ENCODE measurements at places on chromosomes 2 and 18.

GRCh38 chr2:85132397-85132796 is 795 bp upstream of the TCF7L1 start:
- no peak for DNase-seq

- DNase-seq: no peak
These were observed 18.9 kb upstream of the BAZ2B start for GRCh38 chr2:159635006-159635789.

DNA sequence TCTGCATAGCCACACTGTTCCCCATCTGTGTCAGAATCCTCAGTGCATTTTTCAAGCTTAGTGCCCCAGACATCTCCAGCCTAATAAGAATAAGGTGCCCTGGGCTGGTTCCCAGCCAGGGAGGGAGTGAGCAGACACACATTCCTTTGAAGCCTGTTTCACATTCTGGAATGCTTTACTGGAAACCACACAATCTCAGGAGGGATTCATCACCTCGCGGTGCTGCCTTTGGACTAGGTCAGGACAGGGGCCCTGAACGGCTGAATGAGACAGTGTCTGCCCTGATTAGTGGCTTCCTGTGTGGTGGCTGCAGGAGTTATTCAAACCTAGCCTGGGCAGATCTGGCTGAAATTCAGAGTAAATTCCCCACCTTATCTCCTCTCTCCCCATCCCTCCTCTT is 108.0 kb upstream of the LDAH start:
- no peak for DNase-seq

- DNase-seq: no peak
These were observed 251.4 kb upstream of the STON1 start for GRCh38 chr2:48278590-48278989.

DNA sequence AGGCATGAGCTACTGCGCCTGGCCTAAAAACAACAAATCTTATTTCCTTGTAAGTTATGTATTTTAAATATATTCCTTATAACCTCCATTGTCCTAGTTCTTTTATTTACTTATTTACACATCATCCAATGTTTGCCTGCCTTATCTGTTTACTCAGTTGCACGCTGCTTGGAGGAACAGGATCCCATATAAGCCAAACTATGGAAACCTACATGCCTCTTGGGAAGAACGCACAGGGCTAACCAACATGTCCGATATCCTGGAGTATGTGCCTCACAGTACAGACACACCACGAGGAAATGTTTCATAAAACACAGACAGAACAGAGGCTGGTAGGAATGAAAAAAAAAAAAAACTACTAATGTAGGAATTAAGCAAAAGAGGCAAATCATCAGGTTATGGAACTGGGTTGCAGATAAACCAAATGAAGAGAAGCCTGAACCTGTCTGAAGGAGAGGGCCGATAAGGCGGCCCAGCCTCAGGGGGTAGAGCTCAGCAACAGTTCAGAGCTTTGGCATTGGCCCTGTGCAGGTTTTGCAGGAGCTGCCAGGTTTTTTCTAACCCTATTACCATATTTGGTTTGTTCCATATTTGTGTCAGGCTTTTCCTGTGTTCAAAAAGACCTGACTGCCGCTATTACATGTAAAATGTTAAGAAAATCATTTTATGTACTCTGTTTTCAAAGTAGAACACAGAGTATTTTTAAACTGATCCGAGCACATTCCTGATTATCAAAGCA is 19.9 kb upstream of the SP3 start:
- DNase-seq: no peak

DNA sequence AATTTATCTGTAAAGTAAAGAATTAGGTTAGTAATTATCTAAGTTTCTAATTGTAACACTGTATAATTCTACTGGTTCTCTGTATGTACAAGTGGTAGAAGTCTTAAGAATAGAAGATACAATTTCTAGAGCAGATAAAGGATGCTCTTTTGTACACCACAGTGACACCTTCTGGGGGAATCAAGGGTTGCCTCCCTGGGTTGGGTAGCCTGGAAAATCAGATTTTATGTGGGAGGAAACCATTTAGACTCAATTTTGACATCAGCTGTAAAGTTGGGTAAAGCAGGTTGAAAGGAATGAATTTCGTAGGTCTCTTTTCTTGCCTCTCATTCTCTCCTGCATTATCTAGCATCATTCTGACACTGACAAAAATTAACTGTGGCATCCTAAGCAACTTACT is 354.8 kb downstream of the DCC start:
- no peak for DNase-seq

DNA sequence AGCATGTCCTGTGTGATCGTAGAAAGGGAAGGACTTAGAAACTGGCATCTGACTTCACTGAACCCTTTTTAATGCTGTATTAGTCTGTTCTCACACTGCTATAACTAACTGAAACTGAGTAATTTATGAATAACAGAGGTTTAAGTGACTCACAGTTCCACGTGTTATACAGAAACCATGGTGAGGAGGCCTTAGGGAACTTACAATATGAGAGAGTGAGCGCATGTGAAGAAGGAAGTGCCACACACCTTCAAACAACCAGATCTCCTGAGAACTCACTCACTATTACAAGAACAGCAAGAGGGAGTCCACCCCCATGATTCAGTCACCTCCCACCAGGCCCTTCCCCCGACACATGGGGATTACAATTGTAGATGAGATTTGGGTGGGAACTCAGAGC is 811.3 kb downstream of the CPS1 start:
- no peak for DNase-seq

GRCh38 chr2:206989311-206989710 is 50.0 kb downstream of the CPO start:
- peak; percentile 24 for DNase-seq

DNA sequence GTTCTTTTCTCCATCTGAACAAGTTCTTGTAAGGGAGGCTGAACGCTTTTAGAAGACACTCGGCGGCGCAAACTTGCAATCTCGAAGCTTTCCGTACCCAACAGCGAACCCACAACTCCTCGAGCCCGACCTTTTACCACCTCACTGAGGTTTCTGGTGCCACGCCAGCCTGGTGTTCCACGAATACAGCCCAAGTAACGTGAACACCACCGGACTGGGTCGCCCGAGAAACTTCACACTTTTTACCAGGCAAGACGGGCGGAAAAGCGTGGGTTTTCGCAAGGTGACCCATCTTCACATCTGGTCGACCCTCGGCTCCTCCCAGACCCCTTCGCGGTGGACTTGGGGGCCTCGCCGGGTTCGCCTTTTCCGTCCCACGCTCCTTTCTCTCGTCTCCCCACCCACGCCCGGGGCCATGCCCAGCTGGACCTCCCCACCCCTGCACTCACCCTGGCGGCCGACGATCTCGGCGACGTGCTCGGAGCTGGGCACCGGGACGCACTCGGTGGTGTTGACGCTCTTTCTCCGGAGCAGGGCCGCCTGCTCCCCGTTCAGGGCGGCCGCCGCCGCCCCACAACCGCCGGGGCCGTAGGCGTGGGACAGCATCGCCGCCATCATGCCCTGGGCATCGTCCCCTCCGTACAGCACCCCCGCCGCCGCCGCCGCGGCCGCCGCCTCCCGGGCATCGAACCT is 1.2 kb downstream of the MEX3C start:
- DNase-seq: peak; percentile 64

GRCh38 chr2:157596992-157597681 is 31.5 kb downstream of the ACVR1C start:
- peak; percentile 59 for DNase-seq

DNA sequence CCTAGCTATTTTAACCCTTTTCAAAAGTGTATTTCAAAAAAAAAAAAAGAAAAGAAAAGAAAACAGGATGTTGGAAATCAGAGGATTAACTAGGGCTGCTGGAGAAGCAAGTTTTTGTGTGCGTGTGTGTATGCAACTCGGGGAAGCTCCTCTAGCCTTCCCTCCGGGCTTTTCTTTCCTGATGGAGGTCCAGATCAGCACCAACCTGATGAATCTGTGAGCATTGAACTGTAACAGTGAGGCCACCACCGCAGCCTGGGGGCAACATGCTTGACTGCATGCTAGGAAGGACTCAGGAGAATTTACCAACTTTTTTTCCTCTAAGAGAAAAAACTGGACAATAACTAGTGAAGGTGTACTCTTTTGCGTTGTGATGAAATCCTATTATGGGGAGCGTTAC is 2.3 kb downstream of the OBSL1 start:
- no peak for DNase-seq

GRCh38 chr2:160278101-160278878 is 78.2 kb upstream of the ITGB6 start:
- DNase-seq: no peak

GRCh38 chr2:30772021-30772705 is 35.1 kb downstream of the CAPN13 start:
- no peak for DNase-seq

GRCh38 chr2:104050656-104051242 is 803.2 kb upstream of the POU3F3 start:
- no peak for DNase-seq

DNA sequence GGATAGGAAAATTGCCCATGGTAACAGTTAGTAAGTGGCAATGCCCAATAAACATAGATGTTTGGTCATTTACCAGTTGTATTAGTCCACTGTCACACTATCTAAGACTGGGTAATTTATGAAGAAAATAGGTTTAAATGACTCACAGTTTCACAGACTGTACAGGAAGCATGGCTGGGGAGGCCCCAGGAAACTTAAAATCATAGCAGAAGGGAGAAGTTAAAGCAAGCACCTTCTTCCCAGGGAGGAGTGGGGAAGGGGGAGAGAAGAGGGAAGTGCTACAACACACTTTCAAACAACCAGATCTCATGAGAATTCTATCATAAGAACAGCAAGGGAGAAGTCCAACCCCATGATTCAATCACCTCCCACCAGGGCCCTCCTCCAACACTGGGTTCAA is 23.4 kb downstream of the NR4A2 start:
- DNase-seq: no peak

- DNase-seq: no peak
These were observed 3.2 kb upstream of the MREG start for GRCh38 chr2:216016581-216016980.

DNA sequence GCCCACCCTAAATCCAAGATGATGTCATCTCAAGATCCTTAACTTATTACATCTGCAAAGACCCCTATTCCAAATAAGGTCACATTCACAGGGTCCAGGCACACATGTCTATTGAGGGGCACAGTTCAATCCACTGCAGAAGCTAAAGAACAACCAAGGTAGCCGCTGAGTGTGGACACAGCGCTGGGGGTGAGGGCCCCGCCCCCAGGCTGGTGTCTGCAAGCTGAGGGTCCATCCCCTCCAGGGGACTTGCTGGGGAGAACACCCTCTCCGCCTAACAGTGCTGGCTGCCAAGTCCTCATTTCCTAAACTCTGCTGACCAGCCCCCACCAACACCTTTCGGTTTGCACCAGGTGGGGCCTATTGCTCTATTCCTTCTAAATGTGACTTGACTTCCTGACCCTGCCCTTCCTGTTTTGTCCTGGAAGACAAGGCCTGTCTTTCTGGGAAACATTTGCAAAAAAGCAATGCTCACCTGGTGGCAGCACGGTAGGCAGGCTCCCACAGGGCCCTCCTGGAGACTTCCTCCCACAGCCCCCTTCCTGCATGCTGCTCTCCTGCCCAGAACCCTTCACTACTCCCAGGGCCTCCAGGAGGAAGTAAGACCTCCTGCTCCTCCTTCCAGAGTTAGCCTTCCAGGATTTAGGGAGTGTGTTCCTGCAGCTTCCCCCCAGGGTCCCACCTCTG is 24.4 kb upstream of the TEX44 start:
- no peak for DNase-seq

GRCh38 chr18:73201940-73202339 is 334.2 kb upstream of the NETO1 start:
- DNase-seq: no peak

DNA sequence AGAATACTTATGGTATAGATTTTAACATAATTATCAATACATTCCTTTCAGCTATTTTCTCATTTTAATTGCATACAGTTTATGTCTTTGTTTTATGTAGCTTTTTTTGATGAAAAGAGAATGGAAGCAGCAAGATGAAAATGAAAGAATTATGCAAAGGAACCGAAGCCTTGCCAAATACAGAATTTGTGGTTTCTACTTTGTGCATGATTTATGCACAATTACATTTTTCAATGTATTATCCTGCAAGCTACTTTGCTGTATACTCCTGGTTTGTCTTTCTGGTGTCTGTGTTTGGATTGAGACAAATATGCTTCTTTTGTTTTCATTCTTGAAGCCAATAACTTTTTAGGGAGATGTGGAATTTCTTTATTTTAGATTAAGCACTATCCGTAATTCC is 1642.6 kb upstream of the CELF4 start:
- no peak for DNase-seq

- no peak for DNase-seq
These were observed 836.3 kb upstream of the ACVR2A start for GRCh38 chr2:147008481-147008880.

GRCh38 chr2:171057575-171057974 is 103.1 kb downstream of the TLK1 start:
- DNase-seq: no peak

GRCh38 chr2:43717322-43717721 is 41.1 kb upstream of the C1GALT1C1L start:
- no peak for DNase-seq

DNA sequence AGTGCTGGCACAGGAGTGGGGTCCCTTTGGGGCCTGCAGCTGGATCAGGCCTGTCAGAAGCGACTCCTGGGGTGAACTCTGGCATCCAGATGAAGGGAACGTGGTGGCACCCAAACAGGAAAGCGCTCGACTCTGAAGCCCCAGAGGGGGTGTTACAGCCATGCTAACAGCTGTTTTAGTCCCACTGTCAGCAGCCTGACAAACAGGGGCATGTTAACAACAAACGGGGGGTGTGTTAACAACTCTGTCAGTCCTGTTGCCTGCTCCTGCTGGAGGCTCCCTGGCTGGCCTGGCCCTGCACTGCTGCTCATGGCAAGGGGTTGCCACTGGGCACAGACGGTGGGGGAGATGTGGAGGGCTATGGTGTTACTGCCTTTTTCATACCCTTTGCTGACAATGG is 2.6 kb upstream of the RNU2-63P start:
- no peak for DNase-seq

DNA sequence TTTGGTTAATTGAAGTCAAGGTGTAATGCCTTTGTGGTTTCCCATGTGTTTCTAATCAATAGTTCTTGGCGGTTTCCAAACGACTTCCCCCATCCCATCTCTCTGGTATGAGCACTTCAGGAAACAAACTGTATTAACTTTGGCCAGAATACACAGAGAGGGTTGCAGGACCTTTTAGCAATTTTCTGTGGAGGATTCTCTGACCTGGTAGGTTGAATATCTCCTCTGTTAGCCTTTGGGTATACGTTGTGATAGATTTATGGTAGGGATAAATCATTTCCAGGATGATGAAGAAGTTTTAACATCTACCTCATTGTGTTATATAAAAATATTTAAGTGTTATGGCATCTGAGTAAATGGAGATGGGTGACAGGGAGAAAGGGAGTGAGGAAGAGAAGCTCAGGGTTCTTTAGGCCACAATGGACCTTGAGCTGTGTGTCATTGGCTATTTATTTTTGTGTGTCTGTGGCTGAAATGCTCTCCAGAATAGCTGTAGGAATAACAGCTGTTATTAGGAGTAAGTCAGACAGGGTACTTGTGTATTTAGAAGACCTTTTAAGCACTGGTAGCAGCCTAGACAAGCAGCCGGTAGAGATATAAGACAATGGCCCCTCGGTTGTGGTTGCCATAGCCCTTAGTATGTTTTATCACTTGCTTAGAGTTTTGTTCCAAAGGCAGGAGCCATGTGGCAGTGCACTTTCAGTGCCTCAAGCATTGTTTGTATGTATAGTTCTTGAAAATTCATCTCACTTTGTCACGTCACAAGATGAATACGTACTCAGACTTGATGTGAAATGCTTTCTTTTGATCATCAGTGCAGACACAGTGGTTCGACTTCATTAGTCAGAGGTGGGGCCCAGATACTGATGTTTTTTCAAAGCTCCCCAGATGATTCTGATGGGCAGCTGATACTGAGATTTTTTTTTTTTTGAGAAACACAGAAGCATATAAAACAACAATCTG is 91.1 kb downstream of the FMNL2 start:
- no peak for DNase-seq
